ENCODE measurements at places on chromosomes 16 and 17. TPM values are rescaled to one million over a fixed set of nuclear protein-coding genes. Genes with fewer than 3 reads are reported as not detected.

The IGF2BP1 gene
- total RNA-seq, result 0.74 TPM

The SCN4A gene
- under 0.01 TPM for total RNA-seq

The CEP295NL gene
- total RNA-seq, result 1.7 TPM

The SLC12A3 gene
- not detected for total RNA-seq

The MEOX1 gene
- total RNA-seq, result 0.25 TPM

The FDXR gene
- 3.2 TPM for total RNA-seq

The GJC1 gene
- 69.1 TPM for total RNA-seq

The MT4 gene
- not detected for total RNA-seq

The TUBB3 gene
- total RNA-seq, result 1,889 TPM

The SDK2 gene
- total RNA-seq, result 14.8 TPM

The CD300LB gene
- total RNA-seq, result under 0.01 TPM

The SERPINF2 gene
- total RNA-seq, result not detected

The OR1F1 gene
- total RNA-seq, result 0.98 TPM

The GNAO1 gene
- total RNA-seq, result 66.6 TPM

The NEK8 gene
- total RNA-seq, result 1.7 TPM

The CHMP6 gene
- 17.2 TPM for total RNA-seq

The CHST5 gene
- 0.25 TPM for total RNA-seq

The STAC2 gene
- 0.49 TPM for total RNA-seq

The BCO1 gene
- total RNA-seq, result not detected

The RAB11FIP4 gene
- 56.5 TPM for total RNA-seq

The TEKT5 gene
- not detected for total RNA-seq

The RANBP10 gene
- total RNA-seq, result 3.9 TPM

The SLC39A11 gene
- 4.9 TPM for total RNA-seq

The CD300H gene
- not detected for total RNA-seq

The HOXB4 gene
- not detected for total RNA-seq

The DNAAF8 gene
- 0.49 TPM for total RNA-seq

The KLHL10 gene
- 0.25 TPM for total RNA-seq

The CDR2L gene
- total RNA-seq, result 5.9 TPM

The GRB7 gene
- total RNA-seq, result 0.25 TPM

The DNAI2 gene
- total RNA-seq, result 0.25 TPM

The SLFN11 gene
- total RNA-seq, result 3.7 TPM

The OR2C1 gene
- total RNA-seq, result 0.49 TPM

The SLC5A2 gene
- total RNA-seq, result 1.5 TPM

The TPSD1 gene
- not detected for total RNA-seq

The CNTNAP1 gene
- 6.6 TPM for total RNA-seq

The KDM8 gene
- 3.0 TPM for total RNA-seq

The NHLRC4 gene
- 0.25 TPM for total RNA-seq

The SHISA9 gene
- 19.7 TPM for total RNA-seq

The CDT1 gene
- 4.2 TPM for total RNA-seq

The RGS9 gene
- 13.8 TPM for total RNA-seq

The TBC1D28 gene
- total RNA-seq, result not detected

The GLIS2 gene
- total RNA-seq, result 5.7 TPM

The YPEL3 gene
- 25.8 TPM for total RNA-seq

The CPHXL2 gene
- not detected for total RNA-seq

The RNU2-1 gene
- total RNA-seq, result not detected

The PDIA2 gene
- total RNA-seq, result 10.8 TPM

The CDH15 gene
- under 0.01 TPM for total RNA-seq

The KCNH6 gene
- 0.25 TPM for total RNA-seq

The SGF29 gene
- 8.9 TPM for total RNA-seq

The PPP1R1B gene
- 20.7 TPM for total RNA-seq

The GPS2 gene
- total RNA-seq, result 25.3 TPM

The MYOCD gene
- 0.25 TPM for total RNA-seq
